ENCODE measurements at places on chromosomes 7 and 10. TPM values are rescaled to one million over a fixed set of nuclear protein-coding genes. Genes with fewer than 3 reads are reported as not detected.

Gene OR2F1
- not detected for total RNA-seq

Gene RHOBTB1
- 18.8 TPM for total RNA-seq

Gene NEUROG3
- not detected for total RNA-seq

Gene TAS2R5
- total RNA-seq = 2.6 TPM

Gene CYP2C19
- not detected for total RNA-seq

Gene GIMAP8
- not detected for total RNA-seq

Gene GIMAP7
- 0.32 TPM for total RNA-seq

Gene HTR7
- total RNA-seq = 0.11 TPM

Gene ZPBP
- total RNA-seq = not detected

Gene CHAT
- not detected for total RNA-seq

Data from articular chondrocyte of knee joint (primary cell).